Amniotic stem cell (primary cell): ENCODE measurements at places on chromosomes 11 and 22.

DNA sequence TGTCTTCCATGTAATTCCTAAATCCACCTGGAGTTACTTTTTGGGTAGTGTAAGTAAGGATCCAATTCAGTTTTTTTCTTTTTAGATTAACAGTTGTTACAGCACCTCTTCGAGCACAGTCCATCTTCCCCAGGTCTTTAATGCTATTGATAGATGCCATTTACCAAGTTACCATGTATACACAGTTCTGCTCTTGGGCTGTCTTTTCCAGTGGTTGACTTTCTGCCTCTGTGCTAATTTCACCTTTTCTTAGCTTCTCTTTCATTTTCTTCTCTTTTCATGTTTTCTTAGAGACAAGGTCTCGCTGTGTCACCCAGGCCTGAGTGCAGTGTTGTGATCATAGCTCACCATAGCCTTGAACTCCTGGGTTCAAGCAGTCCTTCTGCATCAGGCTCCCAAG is 12.0 kb downstream of the ATXN10 start:
- DNase-seq = no peak

GRCh38 chr11:19808076-19808911 is 95.7 kb downstream of the NAV2 start:
- DNase-seq = no peak

DNA sequence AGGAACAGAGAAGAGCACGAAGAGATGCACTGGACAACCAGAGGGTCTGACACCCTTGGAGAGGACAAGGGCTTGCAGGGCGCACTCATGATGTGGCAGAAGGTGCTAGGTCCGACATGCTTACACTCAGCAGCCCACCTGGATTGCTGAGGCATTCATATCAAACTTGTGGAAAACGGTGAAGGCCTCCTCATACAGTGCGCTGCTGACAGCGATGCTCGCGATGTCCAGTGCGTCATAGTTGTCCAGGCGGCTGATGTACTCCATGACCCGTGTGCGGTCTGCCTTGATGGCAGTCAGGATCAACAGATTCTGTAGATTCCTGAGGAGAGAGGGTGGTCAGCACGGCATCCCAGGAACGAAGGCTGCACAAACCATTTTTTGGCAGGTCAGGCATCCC is 31.7 kb upstream of the SLC25A1 start:
- no peak for DNase-seq

DNA sequence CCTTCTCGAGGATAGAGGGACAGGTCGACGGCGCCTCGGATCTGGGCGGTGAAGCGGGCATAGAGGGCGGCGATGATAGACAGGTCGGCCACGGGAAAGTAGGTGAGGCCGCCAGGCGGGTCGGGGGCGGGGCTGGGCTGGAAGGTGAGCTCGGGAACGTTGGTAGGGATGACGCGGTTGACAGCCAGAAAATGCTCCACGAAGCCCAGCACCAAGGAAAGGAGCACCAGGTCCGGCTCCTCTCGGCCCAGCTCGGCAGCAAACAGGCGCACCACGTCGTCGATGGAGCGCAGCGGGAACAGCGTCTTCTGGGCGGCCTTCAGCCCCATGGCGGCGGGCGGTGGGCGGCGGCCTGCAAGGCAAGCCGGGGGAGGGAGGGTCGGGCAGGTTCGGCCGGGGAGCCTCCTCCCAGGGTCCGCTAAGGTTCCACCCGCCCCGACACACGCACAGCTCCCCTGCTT is 540 bp downstream of the MEN1 start:
- DNase-seq = no peak

GRCh38 chr11:75272821-75273301 is 32.3 kb downstream of the TPBGL start:
- no peak for DNase-seq
